ENCODE measurements at places on chromosomes 2 and 18.
A peak's percentile ranks its signal among the peaks of the same experiment; 100 is the strongest.

- DNase-seq = no peak
Observed at GRCh38 chr2:124131276-124131675, 106.2 kb downstream of the CNTNAP5 start.

- no peak for DNase-seq
Observed at GRCh38 chr18:51110073-51110797, 80.2 kb downstream of the SMAD4 start.

GRCh38 chr2:130759906-130760753, 4.8 kb downstream of the AMER3 start:
- DNase-seq = peak; percentile 81

DNA sequence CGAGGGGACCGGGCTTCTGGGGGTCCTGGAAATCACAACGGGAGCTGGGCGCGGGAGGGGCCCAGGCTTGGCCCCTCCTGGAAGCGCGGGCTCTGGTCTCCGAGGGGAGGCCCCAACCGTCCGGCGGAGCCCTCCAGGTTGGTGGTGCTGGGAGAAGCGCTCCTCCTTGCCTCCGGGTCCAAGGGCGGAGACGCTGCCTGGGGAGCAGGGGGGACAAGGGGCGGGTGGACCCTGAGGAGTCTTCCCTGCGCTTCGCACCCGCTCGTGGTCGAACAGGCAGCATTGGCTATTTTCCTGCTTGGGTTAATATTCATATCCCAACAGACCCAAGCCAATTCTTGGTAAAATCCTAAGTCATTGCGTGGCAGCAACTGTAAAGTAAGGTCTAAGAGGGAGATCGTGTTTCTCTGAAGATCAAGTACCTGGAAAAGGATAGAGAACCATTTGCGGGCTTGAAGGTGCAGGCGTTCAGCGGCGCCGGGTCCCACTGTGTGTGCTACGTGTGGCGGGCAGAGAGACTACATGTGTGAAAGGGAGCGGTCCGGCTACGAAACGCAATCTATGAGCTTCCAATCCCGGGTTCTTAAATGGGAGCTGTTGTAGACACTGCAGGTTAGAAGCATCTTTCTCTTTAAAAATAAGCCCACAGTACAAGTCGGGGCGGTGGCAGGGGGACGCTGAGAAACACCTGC, 805 bp downstream of the CIDEA start:
- DNase-seq = no peak

DNA sequence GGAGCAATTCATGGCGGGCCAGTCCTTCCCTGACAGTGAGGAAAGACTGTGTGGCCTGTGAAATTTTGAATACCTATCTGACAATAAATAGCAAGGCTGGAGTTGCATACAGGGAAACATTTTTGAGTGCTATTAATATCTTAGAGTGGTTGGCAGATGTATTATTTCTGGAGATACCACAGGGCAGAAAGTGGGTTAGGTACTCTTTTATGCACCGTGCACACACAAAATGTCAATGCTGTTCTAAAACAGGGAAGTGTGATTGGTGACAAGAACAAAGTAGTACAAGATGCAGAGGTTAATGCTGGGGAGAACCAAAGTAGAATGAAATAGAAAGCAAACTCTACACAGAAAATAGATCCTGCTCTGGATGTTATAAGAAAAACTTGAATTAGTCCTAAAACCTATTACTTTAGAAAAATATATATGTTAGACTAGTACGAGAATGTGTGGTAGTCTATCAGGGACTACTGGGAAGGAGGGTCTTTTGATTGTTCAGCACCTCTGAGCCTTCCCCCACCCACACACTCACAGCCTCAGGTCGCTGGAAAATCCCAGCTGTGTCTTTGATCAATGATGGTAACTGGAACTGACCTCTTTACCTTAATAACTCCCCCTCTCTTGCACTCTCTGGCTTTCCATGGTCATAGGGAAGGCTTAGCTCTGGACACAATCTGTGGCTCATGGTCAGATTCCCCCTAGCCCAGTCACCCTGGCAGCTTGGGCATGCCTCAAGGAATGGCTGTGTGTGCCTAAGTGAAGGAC, 58.2 kb downstream of the SERPINB8 start:
- no peak for DNase-seq

- no peak for DNase-seq
Observed at GRCh38 chr18:43422518-43422917, 145.2 kb upstream of the SYT4 start.

GRCh38 chr2:139142252-139142880, 362.2 kb upstream of the NXPH2 start:
- DNase-seq = no peak

DNA sequence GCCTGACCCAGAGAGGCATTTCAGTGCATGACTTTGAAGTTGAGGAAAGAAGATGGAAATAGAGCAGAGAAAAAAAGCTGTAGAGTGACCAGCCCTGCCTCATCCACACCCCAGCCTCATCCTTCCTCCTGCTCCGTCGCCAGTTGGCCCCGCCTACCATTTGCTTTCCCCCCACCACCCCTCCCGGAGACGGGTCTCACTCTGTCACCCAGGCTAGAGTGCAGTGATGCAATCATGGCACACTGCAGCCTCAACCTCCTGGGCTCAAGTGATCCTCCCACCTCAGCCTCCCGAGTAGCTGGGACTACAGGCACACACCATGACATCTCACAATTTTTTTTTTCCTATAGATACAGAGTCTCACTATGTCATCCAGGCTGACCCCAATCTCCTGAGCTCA, 200.8 kb downstream of the EPHA4 start:
- DNase-seq = no peak

DNA sequence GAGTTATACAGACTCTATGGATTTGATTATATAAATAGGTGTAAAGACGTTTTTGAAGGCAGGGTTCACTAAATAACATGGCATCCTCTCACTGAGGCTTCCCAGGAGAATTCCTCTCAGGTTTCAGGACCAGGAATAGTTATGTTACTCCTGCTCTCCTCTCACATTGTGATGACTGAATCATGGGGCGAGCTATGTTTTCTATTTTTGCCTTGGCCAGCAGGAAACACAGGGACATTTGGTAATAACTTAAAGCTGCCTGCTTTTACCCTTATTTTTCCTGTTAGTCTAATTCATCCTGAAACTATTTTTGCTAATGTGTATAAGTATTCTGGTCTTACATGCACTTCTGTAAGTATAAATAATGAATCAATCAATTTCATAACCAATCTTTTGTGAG, 115.3 kb upstream of the ITGB6 start:
- no peak for DNase-seq

Data from NCI-H524 treated with DMSO at 0.1 percent for 48 hours (cell line).